ENCODE measurements at places on chromosomes 16 and 17.

DNA sequence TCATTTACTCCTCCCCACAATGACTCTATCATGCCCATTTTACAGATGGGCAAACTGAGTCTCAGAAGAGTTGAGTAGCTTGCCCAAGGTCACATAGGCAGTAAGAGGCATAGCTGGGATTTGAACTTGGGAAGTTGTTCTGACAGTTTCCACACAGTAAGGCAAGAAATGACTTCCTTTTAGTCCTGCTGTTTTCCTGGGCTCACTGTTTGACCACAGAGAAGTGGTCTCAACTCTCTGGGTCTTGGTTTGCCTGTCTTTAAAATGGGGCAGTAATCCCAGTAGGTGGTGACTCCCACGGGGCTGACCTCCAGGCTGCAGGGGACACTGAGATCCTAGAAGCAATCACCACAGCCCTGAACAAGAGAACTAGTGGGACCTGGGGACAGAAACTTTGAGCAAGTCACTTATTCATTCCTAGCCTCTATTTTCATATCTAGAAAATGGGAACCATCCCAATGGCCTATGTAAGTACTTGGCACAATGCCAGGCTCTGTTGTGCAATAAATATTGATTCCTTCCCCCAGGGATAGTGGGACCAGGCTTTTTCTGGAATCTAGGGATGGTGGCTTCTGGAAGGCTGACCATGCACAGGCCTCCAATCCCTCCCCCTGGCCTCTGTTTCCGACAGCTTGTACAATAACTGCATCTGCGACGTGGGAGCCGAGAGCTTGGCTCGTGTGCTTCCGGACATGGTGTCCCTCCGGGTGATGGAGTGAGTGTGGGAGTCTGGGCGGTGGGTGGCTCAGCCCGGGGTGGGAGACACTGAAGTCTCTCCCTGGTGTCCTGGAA is 20.5 kb downstream of the DEXI start:
- DNase-seq: no peak

- DNase-seq: no peak
Measured at GRCh38 chr17:33385133-33385532, 92.0 kb upstream of the ASIC2 start.

- DNase-seq: no peak
Measured at GRCh38 chr17:8283356-8283755, 5.1 kb upstream of the RANGRF start.

GRCh38 chr16:28604186-28604565 is 5.7 kb downstream of the SULT1A1 start:
- no peak for DNase-seq

- no peak for DNase-seq
Measured at GRCh38 chr17:51046514-51047384, 73.9 kb downstream of the SPAG9 start.
